ENCODE measurements at places on chromosomes 6 and 20.

DNA sequence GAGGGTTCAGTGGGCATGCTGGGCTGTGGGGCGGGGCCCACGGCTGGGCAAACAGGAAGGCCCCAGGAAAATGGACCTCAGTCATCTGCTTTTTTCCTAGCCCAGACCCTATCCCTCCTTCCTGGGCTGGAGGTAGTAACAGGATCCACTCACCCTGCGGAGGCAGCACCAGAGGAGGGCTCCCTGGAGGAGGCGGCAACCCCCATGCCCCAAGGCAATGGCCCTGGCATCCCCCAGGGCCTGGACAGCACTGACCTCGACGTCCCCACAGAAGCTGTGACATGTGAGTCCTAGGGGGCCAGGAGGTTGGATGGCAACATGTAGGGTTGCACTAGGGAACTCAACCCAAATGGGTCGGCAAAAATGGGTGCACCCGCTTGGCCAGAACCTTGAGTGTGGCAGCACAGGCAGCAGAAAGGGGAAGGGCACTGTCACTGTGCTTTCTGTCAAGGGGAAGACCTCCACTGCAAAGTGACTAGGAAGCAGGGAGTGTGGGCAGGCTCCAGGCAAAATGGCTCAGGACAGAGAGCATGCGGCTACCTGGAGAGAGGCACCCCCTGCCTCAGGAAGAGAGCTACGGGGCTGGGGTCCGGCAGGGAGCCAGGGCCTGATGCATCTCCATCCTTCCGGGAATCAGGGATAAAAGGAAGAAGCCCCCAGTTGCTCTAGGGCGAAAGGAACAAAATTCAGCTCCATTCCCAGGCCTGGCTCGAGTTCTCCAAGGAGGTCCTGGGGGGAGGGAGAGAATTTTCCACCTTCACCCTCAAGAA, 7.9 kb downstream of the MDFI start:
- no peak for DNase-seq

- DNase-seq, result no peak
Observed at GRCh38 chr20:56427797-56428196, 15.7 kb downstream of the CASS4 start.

GRCh38 chr6:169501128-169501527, 200.7 kb downstream of the WDR27 start:
- no peak for DNase-seq

- DNase-seq, result no peak
Observed at GRCh38 chr20:62804021-62804626, 511 bp upstream of the OGFR start.

GRCh38 chr6:2208468-2208867, 36.9 kb downstream of the GMDS start:
- DNase-seq, result no peak

- no peak for DNase-seq
Observed at GRCh38 chr6:116443105-116443504, 18.1 kb upstream of the CALHM6 start.

GRCh38 chr6:159865226-159865920, 25.4 kb upstream of the MAS1 start:
- no peak for DNase-seq

DNA sequence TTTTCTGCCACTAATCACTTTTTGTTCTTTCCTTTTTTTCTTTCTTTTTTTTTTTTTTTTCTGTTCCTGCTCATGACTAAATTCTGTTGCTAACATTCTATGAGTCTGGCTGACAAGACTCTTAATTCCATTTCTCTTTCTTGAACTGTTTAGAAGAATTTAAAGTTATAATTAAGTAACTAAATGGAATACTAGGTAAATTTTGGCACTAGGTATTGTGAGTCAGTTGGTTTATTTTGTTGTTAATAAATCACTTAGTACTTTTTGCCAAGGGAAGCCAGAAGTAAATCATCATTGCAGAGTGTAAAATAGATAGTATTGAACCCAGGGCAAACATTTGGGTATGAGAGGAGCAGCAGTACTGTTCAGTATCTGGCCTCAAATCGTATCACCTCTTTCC, 42.0 kb upstream of the PRDM1 start:
- no peak for DNase-seq

DNA sequence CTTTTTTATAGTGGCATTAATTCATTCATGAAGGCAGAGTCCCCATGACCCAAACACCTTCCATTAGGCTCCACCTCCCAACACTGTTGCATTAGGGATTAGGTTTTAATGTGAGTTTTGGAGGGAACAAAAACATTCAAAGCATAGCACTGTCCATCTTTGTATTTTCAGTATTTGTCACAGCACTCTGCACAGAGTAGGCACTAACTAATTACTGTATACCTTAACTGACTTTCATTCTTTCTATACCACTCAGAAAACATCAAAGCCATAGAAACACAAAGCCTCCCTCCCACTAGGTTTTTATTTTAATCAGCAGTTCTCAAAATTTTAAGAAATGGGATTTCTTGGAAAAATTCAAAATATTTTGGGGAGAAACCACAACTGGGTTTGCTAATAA, 21.8 kb upstream of the AHI1 start:
- DNase-seq, result no peak

GRCh38 chr6:77986380-77987034, 333.7 kb downstream of the MEI4 start:
- DNase-seq, result no peak

DNA sequence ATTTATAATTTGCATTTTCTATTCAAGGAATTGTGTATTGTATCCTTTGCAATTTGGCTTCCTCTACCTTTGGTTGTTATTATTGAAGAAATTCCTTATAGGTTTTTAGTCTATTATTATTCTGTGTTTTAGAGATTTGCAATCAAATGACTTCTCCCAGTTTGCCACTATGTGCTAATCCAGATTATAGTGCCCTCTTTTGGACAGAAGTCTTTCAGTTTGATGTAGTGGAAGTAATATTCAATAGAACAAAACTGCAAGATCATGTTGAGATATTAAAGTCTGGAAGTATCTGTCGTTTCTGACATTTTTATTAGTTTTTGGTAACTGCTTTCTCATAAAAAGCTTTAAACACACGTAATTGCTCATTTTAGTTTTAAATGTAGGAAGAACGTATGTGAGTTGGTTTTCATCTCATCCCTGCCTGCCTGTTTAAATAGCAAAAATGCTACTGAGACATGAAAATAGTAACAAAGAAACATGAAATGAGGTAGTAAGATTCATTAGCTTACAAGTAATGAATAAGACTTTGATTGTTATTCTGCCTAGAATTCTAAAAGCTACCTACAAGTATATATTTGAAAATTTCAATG, 72.8 kb downstream of the RTN4IP1 start:
- no peak for DNase-seq

- no peak for DNase-seq
Observed at GRCh38 chr6:87742106-87742505, 40.1 kb upstream of the AKIRIN2 start.

GRCh38 chr6:74902089-74902488, 303.8 kb downstream of the COL12A1 start:
- no peak for DNase-seq

DNA sequence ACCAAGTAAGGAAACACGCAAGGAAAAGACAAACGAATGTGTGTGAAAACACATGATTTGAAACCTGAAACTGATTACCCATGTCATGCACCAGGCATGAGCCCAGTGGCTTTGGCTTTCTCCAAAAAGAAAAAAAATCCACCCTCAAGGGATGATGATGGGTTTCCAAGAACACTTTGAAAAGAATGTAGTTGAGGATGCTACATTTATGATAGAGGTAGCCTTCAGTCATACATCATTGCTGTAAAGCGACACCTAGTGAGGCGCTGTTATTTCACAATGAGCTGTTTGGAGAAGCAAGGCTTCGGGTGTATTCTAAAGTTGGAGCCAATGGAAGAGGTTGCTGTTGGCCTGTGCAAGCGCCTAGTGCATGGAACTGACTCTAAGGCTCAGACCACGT, 124.9 kb downstream of the SCML4 start:
- DNase-seq, result no peak

- no peak for DNase-seq
Observed at GRCh38 chr6:160419488-160419887, 71.3 kb downstream of the SLC22A3 start.

GRCh38 chr20:50336661-50337060, 146.0 kb downstream of the CEBPB start:
- no peak for DNase-seq

- DNase-seq, result no peak
Observed at GRCh38 chr6:147639279-147639678, 130.8 kb downstream of the SAMD5 start.

DNA sequence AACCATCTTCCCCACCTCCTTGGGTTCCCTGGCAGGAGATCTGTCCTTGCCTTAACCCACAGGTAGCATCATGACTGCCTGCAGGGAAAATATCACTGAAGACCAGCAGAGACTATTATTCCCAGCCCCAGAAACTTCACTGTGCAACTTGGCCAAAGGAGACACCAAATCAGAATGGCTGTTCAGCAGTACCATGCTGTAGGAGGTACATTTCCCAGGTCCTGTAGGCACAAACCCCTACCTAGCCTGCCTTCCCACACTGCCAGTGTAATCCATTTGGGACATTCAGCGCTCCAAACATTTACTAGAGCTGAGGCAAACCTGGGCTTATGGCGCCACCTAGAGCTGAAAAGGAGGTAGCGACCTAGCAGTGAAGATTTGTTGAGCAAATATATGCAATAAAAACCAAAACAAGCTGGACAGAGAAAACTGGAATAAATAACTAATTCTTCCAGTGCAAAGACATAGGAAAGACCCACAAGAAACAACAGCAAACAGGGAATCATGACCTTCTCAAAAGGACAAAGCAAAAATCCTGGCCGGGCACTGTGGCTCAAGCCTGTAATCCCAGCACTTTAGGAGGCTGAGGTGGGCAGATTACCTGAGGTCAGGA, 60.3 kb downstream of the VTA1 start:
- DNase-seq, result no peak

DNA sequence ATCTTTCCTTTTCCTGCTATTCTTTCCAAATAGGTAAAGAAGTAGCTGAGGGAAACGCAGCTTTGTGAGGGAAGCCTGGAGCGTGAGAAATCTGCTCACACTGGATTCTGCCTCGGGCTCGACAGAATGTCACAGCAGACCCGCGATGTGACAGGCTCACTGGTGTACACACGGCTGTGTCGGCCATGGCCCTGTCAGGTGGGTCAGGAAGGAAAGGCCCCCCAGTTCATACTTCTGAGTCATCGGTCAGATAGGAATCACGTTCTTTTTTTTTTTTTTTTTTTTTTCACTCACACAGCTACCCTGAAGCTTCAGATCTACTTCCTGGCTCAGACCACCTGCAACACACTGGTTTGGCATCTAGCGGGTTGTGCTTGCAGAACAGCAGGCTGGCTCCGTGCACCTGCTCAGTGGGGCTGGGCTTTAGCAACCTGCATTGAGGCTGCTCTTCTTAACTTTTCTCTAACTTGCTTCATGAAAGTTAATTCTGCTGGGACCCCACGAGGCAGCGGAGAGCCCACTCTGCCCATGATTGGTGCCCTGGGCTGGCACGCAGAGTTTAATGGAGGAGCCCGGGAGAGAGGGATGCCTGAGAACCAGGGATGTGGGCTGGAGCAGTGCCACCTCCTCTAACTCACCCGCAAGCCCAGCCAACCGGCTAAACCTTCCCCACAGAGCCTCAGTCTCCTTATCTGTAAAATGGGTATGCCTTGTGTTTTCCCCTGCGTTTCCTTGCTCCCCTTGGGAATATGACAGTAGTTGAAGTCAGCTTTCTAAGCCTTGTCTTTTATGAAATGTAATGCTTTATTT, 61.5 kb upstream of the FNDC1 start:
- DNase-seq, result no peak

DNA sequence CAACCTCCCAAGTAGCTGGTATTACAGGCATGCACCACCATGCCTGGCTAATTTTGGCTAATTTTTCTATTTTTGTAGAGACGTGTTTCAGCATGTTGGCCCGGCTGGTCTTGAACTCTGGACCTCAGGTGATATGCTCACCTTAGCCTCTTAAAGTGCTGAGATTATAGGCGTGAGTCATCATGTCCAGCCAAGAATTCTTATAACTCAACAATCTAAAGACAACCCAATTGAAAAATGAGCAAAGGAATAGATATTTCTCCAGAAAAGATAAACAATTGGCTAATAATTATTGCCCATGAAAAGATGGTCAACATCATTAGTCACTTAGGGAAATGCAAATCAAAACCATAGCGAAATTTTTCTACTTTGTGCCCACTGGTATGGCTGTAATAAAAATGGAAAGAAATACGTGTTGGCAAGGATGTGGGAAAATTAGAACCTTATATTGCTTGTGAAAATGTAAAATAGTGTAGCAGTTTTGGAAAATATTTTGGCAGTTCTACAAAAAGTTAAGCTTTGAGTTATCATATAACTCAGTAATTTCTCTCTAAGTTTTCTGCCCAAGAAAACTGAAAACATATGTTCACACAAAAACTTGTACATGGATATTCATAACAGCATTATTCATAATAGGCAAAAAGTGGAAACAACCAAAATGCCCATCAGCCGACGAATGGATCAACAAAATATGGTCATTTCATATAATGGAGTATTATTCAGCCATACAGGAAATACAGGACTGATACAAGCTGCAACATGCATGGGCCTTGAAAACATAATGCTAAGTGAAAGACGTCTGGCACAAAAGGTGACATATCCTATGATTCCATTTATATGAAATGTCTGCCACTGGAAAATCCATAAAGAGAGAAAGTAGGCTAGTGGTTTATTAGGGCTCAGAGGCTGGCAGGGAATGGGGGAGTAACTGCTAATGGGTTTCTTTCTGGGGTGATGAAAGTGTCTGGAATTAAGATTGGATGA, 87.8 kb downstream of the UTRN start:
- no peak for DNase-seq
